ENCODE measurements at places on chromosomes 5 and 9.

DNA sequence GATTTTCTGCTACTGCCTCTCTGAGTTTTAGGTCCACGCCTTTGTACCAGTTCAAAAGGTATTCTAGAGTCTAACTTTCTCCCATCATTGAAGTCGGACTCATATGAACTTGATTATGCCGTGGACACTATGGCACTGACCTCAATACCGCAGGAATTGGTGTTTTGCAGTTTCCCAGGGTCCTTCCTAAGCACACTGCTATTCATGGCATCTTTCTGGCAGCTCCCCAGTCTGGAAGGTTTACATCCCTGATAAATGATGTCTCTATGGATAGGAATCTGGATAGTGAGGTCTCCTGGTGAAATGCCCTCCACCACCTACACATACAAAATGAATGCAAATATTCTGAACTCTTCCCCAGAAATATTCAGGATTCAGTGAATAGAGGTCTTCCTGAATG is 422.2 kb downstream of the CTNND2 start:
- DNase-seq: no peak

DNA sequence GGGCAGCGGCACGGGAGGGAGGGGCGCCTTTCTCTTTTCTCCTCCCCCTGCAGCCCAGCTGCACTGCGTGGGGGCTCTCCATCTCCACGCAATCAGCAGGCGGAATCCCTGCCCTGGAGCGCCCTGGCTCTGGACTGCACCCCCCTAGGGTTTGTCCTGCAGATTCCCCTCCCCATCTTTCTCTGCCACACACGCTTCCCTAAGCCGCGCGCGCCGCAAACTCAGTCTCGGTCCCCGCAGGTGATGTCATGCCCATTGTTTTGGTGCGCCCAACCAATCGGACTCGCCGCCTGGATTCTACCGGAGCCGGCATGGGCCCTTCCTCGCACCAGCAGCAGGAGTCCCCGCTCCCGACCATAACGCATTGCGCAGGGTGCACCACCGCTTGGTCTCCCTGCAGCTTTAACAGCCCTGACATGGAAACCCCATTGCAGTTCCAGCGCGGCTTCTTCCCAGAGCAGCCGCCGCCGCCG is at the start of gene KCNN2:
Gene KCNN2 (plus strand): TSS at position 347 of the 473 bp plus-strand sequence. CDS start 70 bp downstream, at position 417.
- peak; percentile 77 for DNase-seq

DNA sequence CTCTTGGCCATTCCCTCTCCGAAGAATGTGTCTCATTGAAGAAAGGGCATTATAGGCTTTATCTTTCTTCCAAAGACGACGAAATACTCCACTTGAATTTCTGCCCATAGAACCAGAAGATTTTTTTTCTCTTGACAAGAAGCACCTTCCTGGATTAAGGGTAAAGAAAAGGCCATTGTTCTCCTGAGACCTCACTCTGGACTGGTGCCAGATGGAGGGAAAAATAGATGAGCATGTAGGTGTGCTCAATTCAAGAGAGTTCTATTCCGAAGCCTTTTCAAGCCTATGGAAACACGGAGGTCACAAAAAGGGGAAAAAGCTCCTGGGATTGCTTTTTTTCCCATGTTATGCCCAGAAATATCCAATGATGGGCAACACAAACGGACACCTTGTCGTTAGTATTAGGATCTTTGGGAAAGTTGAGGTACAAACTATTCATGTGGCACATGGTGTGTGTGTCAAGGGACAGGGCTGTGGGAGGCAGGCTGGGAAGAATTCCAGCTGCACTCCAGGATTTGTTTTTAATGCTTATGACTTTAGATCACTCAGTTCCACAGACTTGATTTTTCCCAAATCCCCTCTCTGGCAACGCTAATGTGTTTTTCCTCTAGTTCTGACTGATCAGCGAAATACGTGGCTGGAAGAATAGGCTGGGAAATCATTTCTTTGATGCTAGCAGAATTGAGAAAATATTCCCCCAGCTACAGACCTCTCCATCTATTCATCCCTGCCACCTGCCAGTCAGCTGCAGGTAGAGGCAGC is 89.9 kb downstream of the SIL1 start:
- DNase-seq: no peak

- no peak for DNase-seq
Measured at GRCh38 chr9:100134731-100135130, 35.7 kb downstream of the INVS start.

DNA sequence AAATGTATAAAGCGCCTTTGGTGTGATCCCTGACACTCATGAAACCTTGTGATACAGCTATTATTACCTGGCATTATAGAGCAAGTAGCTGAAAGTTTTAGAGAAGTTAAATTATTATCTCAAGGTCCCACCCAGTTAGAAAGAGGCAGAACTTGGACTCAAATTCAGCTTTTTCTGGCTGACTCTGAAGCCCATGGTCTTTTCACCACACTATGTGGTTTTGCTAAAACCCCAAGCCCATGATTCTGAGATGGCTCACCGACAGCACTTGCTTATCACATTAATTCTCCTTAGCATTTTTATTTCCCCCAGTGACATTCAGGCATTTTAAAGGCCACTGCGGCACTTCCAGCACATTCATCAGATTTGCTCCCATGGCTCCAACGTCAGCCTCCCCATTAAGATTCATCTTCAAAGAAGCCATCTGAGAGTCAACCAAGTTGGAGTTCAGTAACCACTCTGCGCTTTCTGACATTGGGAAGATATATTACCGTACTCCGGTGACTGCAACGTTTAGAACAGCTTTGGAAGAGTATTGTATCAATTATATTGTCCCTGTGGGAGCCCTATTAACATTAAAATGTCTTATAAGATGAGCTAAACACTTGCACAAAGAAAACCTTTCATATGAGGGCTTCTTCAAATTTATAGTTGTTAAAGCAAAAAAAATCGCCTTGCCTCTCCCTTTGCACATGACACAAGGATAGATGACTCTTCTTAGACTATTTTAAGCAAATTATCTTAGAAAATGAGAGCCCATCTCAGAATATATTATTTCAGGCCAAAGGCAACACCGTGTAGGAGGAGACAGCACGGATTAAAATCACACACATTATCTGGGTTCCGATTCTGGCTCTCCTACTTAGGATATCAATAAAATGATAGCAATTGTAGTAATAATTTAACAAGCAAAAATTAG is 638.1 kb downstream of the ACTL7B start:
- DNase-seq: no peak

DNA sequence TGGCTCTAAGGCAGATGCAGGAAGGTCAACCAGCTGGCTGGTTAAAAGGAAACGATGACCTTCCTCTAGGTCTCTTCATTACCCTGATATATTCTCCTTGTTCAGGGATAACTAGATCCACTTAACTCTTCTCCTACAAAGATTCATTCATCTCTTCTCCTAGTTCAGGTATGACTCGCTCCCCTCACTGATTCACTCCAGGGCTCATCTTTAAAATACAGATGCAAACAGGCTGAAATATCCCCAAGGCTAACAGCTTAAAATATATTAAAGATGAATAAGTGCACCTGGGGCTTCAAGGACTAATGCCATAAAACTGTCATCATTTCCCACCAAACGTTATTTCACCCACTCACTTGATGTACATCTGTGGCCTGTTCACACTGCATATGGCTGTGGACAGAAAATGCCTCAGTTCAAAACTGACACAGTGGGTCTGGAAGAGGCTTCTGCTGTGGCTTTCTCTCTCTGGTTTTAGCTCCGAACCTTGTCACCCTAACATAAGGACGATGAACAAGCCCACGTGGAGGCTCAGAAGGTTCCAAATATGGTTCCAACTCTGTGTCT is 366.9 kb downstream of the DEPDC1B start:
- DNase-seq: no peak

DNA sequence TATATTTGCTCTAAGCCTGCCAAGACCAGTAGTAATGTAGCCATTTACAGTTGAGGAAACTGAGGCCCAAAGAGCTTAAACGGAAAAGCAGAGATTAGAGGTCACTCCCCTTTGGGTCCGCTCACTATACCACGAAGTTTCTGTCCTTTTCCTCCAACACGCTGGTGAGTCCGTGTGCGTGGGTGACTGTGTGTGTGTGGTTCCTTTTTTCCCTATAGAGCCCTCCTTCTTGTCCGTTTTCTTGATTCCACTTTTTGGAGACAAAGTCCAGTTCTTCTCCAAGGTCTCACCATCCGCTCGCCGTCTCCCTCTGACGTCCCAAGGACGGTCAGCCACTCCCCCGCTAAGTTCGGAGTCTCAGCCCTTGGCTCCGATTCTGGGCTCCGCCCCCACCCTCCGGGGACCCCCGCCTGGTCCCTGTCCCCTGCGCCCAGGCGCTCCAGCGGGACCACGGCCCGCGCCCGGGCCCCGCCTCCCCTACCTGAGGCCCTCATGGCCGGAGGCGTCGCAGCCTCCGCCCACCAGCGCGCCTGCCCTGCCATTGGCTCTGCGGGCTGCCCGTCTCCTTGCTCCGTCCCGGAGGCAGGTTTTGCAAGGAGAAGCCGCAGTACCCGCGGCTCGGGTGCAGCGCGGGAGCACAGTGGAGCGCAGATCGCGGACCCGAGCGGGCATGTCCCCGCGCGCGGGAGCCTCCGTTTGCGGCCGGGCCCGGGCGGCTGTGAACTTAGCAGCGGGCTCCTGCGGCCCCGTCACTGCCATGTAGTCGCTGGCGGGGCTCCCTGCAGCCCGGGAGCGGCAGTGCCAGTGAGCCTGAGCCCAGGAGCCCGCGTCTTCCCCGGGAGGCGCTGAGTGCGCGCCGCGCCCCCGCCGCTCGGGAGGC is at the start of gene MAST4:
Gene MAST4 (plus strand): TSS at position 638 of the 880 bp plus-strand sequence. CDS start 263 bp downstream, outside the sequence.
- DNase-seq: peak; percentile 73

DNA sequence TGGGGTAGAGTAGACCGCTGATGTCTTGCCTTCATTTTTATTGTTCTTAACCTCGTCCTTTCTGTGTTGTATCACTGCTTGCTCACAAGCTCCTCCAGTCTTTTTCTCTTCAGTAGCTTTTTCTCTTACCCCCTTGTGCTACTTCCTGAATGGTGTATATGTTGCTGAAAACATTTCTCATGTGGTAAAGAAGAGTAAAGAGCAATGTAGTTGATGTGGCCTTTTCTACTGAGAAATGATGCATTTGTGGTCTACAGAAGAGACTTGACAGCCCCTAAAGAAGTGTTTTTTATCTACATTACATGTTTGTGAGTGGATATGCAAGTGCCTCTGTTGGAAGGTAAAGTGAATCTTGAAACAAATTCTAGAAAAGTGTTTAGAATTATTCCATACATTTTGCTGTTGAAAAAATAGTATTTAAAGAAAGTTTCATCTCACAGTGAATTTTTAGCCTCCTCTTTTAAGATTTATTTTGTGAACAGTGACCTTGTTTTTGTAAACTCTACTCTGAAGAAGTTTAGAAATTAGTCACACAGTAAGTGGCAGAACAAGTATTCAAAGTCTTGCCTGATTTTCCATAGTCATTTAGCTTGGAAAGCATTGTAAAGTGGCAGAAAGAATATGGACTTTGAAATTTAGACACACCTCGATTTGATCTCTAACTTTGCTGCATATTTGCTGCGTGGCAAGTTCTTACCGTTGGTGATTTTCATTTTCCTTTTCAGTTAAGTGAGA is 17.4 kb downstream of the CDC42SE2 start:
- peak; percentile 23 for DNase-seq

- no peak for DNase-seq
Measured at GRCh38 chr5:40680741-40681362, 1.1 kb downstream of the PTGER4 start.

DNA sequence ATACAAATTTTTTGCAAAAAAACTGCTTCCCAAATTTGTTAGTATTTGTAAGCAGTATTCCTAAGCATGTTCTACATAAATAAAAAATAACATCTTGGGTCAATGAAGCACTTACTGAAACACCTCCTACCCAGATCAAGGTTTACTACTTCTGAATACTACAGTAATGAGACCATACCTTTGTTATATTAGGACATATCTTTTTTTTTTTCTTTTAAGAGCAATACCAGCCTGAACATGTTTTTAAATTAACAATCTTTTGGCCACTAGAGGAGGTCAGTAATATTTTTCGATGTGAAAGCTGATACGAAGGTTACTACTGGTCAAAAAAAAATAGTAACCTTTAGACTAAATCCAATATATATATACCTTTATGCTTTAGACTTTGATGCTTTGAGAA is 72.7 kb downstream of the CERT1 start:
- DNase-seq: no peak

DNA sequence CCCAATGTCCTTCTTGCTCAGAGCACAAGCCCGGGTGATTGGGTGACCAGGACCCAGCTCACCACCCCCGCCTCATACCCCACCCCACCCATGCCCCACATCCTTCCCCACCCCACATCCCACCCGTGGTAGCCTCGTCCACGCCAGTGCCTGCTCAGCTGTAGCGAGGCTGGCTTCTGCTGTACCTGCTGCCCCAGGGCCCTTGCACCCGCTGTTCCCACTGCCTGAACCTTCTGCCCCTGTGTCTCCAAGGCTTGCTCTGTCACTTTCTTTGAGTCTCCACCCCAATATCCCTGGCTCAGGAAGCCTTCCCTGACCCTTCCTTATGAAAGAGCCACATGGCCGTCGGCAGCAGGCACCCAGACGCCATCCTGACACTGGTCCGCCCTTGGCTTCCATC is 3.1 kb upstream of the NACC2 start:
- no peak for DNase-seq

DNA sequence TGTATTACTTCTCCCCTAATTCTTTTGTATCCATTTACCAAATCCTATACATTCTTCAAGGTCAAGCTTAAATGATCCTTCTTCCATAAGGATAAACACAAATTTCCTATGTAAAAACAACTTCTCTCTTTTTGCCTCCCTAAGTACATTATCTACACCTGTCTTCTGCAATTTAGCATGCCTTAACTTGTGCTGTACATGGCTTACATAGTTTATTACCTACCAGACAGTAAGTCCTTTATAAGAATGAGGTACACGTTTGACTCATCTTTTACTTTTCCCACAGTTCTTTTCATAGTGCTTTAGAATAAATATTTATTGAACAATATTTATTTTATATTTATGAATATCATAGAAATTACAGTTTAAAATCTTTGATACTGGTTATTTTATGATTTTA is 33.4 kb downstream of the GIN1 start:
- DNase-seq: no peak
